ENCODE measurements at places on chromosomes 7 and 10. TPM values are rescaled to one million over a fixed set of nuclear protein-coding genes. Genes with fewer than 3 reads are reported as not detected.

Gene FAM237B
- not detected for polyA plus RNA-seq

DNA sequence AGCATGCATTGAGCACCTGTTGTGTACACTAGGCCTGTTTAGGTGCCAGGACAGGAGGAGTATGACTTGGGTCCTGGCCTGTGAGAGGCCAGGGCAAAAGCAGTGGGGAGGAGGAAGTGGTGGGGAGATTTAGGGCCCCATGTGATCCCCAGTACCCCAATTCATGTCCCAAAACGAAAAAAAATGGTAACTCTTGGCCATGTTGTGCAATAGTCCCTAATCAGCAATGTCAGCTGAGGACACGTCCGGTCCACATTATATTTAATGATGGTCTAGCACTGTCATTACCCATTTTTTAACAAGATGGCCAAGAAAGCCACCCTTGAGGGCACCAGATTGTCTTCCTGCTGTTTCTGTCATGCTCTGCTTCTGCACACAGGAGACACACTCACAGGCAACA is 142.0 kb upstream of the RET start:
- H3K27ac ChIP-seq, result no peak overlapping the region
- H3K27me3 ChIP-seq, result no peaks in the 10 kb centered on the region
- DNase-seq, result no peak
- H3K4me1 ChIP-seq, result peaks cover 8% of the 10 kb centered on the region

DNA sequence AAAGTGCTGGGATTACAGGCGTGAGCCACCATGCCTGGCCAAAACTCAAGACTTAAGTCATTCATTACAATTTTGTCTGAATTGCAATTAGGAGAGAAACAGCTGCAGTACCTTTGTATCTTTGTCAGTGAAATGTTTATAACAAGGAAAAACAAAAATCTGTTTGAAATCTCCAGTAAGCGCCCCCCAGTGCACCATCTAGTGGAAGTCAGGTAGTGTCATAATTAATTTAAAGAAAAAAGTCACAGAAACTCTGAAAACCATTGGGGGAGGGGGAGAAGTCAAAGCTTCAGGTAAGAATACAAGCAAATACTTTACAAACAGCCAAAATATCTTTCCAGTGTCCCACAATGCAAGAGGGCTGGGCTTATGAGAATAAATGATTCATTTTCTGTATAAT is 2.8 kb downstream of the MPP7 start:
- H3K27me3 ChIP-seq, result peaks cover under 1% of the 10 kb centered on the region
- H3K36me3 ChIP-seq, result no peaks in the 10 kb centered on the region
- no peak overlapping the region for H3K4me3 ChIP-seq
- DNase-seq, result peak; percentile 16

DNA sequence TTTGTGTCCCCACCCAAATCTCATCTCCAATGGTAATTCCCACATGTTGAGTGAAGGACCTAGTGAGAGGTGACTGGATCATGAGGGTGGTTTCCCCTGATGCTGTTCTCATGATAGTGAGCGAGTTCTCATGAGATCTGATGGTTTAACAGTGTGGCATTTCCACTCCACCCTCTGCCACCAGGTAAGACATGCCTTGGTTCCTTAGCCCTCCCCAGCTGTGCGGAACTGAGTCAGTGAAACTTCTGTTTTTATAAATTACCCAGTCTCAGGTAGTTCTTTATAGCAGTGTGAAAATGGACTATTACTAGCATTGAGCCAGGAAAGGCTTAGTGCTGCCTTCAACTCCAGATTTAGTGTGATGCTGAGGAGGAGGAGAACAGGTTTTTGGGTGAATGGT is 222.2 kb downstream of the ADRA2A start:
- H3K27me3 ChIP-seq, result no peaks in the 10 kb centered on the region
- no peaks in the 10 kb centered on the region for H3K4me1 ChIP-seq
- H3K4me3 ChIP-seq, result no peak overlapping the region
- no peak overlapping the region for H3K27ac ChIP-seq
- DNase-seq, result no peak

GRCh38 chr10:101649525-101650085 is 45.4 kb downstream of the FBXW4 start:
- H3K27ac ChIP-seq, result no peak overlapping the region
- no peaks in the 10 kb centered on the region for H3K27me3 ChIP-seq

DNA sequence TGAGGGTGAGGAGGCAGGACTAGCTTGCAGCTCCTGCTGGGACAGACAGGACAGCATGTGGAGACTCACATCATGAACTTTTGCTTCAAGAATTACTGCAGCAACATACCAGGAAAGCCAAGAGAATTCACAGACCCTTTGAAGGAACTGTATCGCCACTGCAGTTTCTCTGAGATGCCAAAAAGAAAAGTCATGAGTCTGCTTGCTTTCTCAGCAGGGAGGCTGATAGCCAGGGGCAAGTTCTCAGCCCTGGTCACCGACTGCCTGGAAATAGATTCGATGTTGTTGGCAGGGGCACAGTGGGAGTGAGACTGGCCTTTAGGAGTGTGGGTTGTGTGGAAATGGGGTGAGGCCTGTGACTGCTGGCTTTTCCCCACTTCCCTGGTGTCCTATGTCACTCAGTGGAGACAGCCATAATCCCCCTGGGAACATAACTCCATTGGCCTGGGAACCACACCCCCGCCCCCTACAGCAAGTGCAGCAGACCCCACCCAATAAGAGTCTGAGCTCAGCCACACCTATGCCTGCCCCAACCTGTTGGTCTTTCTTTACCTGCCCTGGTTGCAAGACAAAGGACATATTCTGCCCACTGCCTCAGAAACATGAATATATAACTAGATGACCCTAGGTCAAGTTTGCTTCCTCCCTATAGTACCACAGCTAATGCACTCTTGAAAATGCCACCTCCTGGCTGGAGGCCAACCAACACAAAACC is 1.6 kb upstream of the SAMD9 start:
- H3K27ac ChIP-seq, result no peak overlapping the region
- H3K4me3 ChIP-seq, result no peak overlapping the region
- H3K4me1 ChIP-seq, result no peaks in the 10 kb centered on the region
- no peaks in the 10 kb centered on the region for H3K27me3 ChIP-seq
- no peak for DNase-seq
- H3K36me3 ChIP-seq, result no peaks in the 10 kb centered on the region

DNA sequence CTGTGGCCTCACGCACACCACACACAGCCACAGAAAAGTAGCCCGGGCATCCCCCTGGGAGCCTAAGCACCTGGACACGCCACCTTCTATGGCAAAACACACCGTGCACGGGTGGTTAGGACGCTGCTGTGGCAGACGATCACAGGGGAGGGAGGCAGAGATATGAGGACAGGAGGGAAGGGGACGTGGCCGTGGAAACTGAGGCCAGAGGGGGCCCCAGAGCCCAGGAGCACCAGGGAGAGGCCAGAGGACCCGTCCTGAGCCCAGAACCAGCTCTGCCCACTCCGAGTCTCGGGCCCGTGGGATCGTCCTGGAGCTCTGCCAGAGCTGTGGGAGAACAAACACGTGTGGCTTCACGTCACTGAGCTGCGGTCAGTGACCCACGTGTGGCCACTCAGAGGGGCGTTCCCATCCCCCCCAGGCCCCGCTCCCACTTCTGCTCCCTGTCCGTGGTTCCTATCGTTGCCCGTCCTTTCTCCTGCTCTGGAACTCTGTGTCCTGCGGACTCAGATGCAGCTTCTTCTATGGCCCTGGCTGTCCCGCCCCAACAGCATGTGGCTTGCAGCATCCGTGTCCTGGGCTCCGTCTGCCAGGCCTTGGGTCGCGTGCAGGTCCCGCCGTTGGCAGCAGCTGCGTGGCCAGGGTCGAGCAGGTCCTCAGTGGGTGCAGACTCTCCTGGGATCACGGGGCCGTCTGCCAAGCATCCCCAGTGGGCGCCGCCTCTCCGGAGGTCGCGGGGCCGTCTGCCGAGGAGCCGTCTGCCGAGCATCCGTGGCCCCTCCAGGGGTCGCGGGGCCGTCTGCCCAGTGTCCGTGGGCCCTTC is 31.0 kb downstream of the GET4 start:
- H3K27me3 ChIP-seq, result peaks cover 2% of the 10 kb centered on the region
- no peaks in the 10 kb centered on the region for H3K4me1 ChIP-seq
- no peak for DNase-seq

GRCh38 chr7:132234711-132235110 is 341.6 kb downstream of the PLXNA4 start:
- H3K4me3 ChIP-seq, result no peak overlapping the region
- no peak overlapping the region for H3K27ac ChIP-seq
- H3K27me3 ChIP-seq, result no peaks in the 10 kb centered on the region
- DNase-seq, result no peak

GRCh38 chr10:32132357-32132946 is 76.2 kb upstream of the KIF5B start:
- H3K27ac ChIP-seq, result no peak overlapping the region
- DNase-seq, result no peak
- no peaks in the 10 kb centered on the region for H3K27me3 ChIP-seq
- no peak overlapping the region for H3K4me3 ChIP-seq

All from kidney (tissue), 22 donors.